ENCODE measurements at places on chromosomes 1 and 21. TPM values are rescaled to one million over a fixed set of nuclear protein-coding genes. Genes with fewer than 3 reads are reported as not detected.

The SLC25A34 gene
- total RNA-seq = 0.66 TPM

The NFASC gene
- total RNA-seq = 61.9 TPM

The CFAP107 gene
- total RNA-seq = not detected

The HSF2BP gene
- 0.63 TPM for total RNA-seq

The FLG2 gene
- not detected for total RNA-seq

The C8A gene
- not detected for total RNA-seq

The PEX11B gene
- 21.2 TPM for total RNA-seq

The CFAP141 gene
- total RNA-seq = not detected

The GNAT2 gene
- not detected for total RNA-seq

The PAX7 gene
- total RNA-seq = not detected

The NMNAT2 gene
- 2.7 TPM for total RNA-seq

The SFN gene
- not detected for total RNA-seq

The CSF3R gene
- 5.9 TPM for total RNA-seq

The IKBKE gene
- total RNA-seq = 2.5 TPM

The FAAH gene
- 3.7 TPM for total RNA-seq

The ADAM30 gene
- total RNA-seq = not detected

The MIER1 gene
- total RNA-seq = 56.5 TPM

The PSMD4 gene
- 157 TPM for total RNA-seq

The KDF1 gene
- total RNA-seq = not detected

The C1orf56 gene
- 8.1 TPM for total RNA-seq

The TACSTD2 gene
- 1.8 TPM for total RNA-seq

The CD34 gene
- total RNA-seq = 86.0 TPM

The AUNIP gene
- not detected for total RNA-seq

The VHLL gene
- not detected for total RNA-seq

The LUZP1 gene
- 24.5 TPM for total RNA-seq

The AMY2A gene
- total RNA-seq = not detected

The RPS8 gene
- 2,408 TPM for total RNA-seq

The LYPD8 gene
- not detected for total RNA-seq

The ATP1A4 gene
- total RNA-seq = 2.1 TPM

The XCL1 gene
- not detected for total RNA-seq

The ST6GALNAC3 gene
- 6.8 TPM for total RNA-seq

The LCE3D gene
- not detected for total RNA-seq

The OR2T33 gene
- not detected for total RNA-seq

The SYCP1 gene
- total RNA-seq = not detected

The ASPM gene
- total RNA-seq = 0.17 TPM

The TMEM81 gene
- 2.1 TPM for total RNA-seq

The TMEM52 gene
- 4.2 TPM for total RNA-seq

The PLA2G2D gene
- total RNA-seq = not detected

The UBE2U gene
- total RNA-seq = not detected

The FCMR gene
- 2.5 TPM for total RNA-seq

The S100A3 gene
- not detected for total RNA-seq

The SH3BGR gene
- 33.9 TPM for total RNA-seq

The COX20 gene
- 86.5 TPM for total RNA-seq

The AMY1C gene
- total RNA-seq = not detected

All from esophagus muscularis mucosa (tissue), 4 donors.